Endothelial cell (in vitro differentiated cells): ENCODE measurements at places on chromosomes 16 and 17. TPM values are rescaled to one million over a fixed set of nuclear protein-coding genes. Genes with fewer than 3 reads are reported as not detected.

DNA sequence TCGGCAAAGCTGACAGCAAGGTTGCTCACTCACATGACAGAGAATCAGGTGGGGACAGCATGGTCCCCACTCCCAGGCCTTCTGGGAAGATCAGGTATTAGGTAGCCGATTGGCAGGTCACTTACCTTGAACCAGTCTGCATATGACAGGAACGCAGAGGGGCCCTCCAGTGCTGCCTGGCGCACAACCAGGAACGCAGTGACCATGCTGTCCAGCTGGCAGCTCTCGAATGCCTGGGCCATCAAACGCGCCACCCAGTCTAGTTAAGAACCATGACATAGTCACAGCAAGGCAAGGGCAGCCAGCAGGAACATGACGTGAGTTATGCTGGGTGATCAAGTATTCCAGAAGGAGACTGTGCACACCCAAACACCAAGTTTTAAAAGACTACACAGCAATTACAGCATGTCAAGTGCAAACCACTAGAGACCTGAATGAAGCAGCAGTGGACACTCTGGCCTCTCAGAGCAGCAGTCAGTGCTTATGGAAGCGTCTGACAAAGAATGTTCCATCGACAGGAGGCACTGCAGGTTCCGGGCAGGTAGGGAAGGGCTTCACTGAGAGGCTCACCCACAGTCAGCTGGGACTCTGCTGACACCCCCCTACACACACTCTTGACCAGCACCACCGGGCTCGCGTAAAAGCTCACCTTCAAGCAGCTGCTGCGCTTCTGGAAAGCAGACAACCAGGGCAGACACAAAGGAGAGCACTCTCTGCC is 25.0 kb downstream of the FANCA start:
- H3K36me3 ChIP-seq: peaks cover 15% of the 10 kb centered on the region
- H3K4me3 ChIP-seq: peak overlapping the region; percentile 48
- no peak overlapping the region for H3K27ac ChIP-seq
- DNase-seq: no peak
- peaks cover 1% of the 10 kb centered on the region for H3K27me3 ChIP-seq

SLC16A11 gene
- total RNA-seq: 0.33 TPM

GRCh38 chr16:65388592-65388991 is 266.7 kb upstream of the CDH11 start:
- no peak for DNase-seq
- H3K4me1 ChIP-seq: peaks cover 24% of the 10 kb centered on the region
- no peaks in the 10 kb centered on the region for H3K27me3 ChIP-seq
- no peak overlapping the region for H3K27ac ChIP-seq

MLKL gene
- 12.3 TPM for total RNA-seq

DNA sequence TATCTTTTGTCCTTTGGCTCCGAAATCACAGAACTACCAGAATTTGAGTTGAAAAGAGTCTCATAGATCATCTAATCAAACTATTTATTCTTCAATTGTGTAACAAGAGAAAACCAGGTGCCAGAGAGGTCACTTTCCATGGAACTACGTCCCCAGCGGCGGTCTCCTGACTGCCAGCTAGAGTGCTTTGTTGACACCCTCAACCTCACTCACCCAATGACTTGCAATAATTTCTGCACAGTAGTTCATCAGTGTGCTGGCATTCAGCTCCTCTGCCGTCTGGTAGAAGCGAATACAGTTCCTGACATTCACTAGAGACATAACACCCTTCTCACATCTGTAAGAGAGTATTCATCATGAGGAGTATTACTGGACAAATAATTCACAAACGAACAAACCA is 54.2 kb downstream of the ANKFY1 start:
- H3K36me3 ChIP-seq: peaks cover 33% of the 10 kb centered on the region
- H3K4me3 ChIP-seq: no peak overlapping the region
- H3K27me3 ChIP-seq: no peaks in the 10 kb centered on the region
- H3K4me1 ChIP-seq: peaks cover 6% of the 10 kb centered on the region
- no peak for DNase-seq

PRPF8 gene
- total RNA-seq: 295 TPM

TNP2 gene
- not detected for total RNA-seq

NPIPA2 gene
- total RNA-seq: 9.0 TPM

DNA sequence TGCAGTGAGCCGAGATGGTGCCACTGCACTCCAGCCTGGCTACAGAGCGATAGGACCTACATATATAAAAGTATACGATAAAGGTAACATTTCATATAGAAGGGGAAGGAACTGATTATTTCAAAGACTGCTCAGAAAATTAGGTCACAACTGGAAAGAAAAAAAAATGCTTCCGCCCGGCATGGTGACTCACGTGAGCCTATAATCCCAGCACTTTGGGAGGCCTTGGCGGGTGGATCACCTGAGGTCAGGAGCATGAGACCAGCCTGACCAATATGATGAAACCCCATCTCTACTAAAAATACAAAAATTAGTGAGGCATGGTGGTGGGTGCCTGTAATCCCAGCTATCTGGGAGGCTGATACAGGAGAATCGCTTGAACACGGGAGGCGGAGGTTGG is 7.8 kb downstream of the TEX14 start:
- no peak overlapping the region for H3K4me3 ChIP-seq
- H3K4me1 ChIP-seq: peaks cover 8% of the 10 kb centered on the region
- H3K36me3 ChIP-seq: no peaks in the 10 kb centered on the region
- DNase-seq: no peak
- H3K27ac ChIP-seq: no peak overlapping the region
- peaks cover 2% of the 10 kb centered on the region for H3K27me3 ChIP-seq

GRCh38 chr16:57127836-57128235 is 35.5 kb downstream of the CPNE2 start:
- H3K36me3 ChIP-seq: peaks cover 48% of the 10 kb centered on the region
- peak overlapping the region; percentile 7 for H3K27ac ChIP-seq
- H3K4me3 ChIP-seq: peak overlapping the region; percentile 29

DNA sequence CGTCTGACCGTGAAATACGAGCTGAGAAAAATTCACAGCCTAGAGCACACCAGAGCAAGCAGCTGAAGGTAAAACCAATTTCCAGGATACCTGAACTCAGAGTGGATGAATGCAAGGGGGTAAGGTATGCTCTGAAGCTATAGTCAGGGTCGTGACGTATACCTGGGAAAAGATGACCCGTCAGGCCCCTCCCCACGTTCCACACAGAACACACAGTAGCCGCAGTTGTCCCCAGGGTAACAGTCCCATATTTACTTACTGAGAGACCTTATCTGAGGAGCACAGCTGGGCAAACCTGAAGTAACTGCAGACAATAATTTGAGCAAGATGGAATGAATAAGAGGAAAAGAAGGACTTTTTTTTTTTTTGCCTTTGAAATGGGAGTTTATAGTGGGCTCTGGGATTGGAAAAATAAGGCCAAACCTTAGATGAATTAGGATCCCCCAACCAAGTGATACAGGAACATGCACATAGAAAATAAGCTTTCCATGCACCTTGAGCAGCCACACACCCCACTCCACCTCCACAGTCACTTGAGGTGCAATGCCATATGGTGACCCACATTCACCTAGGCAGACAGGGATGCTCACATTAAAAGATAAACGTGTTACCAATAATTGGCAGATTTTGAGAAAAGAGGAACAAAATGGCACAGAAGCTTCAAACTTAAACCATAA is 38.0 kb downstream of the ABCA6 start:
- H3K36me3 ChIP-seq: no peaks in the 10 kb centered on the region
- no peaks in the 10 kb centered on the region for H3K4me1 ChIP-seq
- no peak overlapping the region for H3K27ac ChIP-seq

- H3K27me3 ChIP-seq: peaks cover 4% of the 10 kb centered on the region
- H3K27ac ChIP-seq: no peak overlapping the region
- H3K4me1 ChIP-seq: no peaks in the 10 kb centered on the region
- no peak overlapping the region for H3K4me3 ChIP-seq
These were observed 44.9 kb upstream of the PIK3R6 start for GRCh38 chr17:8912084-8912981.

DNA sequence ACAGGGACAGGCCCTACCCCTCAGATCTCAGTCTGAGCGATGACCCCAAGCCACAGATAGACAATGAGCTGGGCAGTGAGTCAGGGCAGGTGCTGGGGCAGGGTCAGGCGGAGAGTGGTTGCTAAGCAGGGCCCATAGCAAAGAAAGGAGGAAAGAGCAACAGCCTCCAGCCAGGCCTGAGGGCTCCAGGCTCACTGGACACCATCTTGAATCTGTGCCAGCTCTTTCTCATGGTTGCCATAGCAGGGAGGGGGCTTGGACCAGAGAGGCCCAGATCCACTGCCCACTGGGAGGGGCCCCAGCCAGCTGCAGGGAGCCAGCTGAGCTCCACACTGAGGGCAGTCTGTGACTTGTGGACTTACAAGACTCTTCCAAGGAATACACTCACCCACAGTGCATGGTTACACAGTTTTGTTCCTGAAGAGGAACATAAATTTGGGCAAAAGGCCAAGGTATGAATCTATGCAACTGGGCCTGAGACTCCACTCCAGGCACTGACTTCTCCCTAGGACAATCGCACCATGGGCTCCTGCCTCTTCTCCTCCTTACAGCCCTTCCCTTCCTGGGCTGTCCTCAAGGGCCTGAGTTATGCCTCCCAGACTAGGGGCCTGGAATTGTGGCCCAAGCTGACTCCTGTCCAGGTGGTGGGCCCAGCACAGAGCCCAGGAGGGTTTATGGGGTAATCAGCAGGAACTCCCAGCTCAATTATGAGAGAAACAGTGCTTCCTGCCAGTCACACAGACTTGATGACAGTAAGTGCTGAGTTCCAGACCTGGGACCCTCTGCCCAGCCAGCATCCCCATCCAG is 59.9 kb downstream of the BEAN1 start:
- H3K27ac ChIP-seq: no peak overlapping the region
- no peaks in the 10 kb centered on the region for H3K36me3 ChIP-seq
- peaks cover 12% of the 10 kb centered on the region for H3K27me3 ChIP-seq
- peaks cover 36% of the 10 kb centered on the region for H3K4me1 ChIP-seq
- no peak for DNase-seq

DNA sequence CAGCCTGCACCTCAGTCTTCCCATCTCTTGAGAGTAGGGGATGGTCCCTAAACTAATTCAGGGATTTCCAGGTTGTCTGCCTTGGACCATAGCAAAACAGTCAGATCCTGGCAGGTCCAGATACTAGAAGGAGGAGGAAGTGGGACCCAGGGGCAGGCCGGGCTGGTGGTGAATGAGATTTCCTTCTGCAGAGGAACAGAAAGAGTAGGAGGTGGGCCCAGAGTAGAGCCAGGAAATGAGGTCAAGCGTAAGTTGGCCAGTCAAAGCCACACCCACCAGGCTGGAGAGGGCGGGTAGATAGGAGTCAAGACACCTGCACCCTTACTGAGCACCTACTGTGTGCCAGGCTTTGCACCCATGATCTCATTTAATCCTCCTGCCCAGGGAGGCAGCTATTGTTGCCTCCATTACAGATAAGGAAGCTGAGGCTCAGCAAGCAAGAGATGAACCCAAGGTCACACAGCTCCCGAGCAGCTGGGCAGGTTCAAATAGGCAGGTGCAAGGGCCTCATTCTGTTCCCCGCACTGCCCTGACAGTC is 2.6 kb downstream of the CDH5 start:
- DNase-seq: peak; percentile 40
- H3K4me1 ChIP-seq: peaks cover 72% of the 10 kb centered on the region
- H3K4me3 ChIP-seq: peak overlapping the region; percentile 96
- H3K36me3 ChIP-seq: peaks cover 55% of the 10 kb centered on the region
- peaks cover 34% of the 10 kb centered on the region for H3K27me3 ChIP-seq

CCDC154 gene
- total RNA-seq: 2.4 TPM

HOXB7 gene
- total RNA-seq: 3.6 TPM

- H3K4me3 ChIP-seq: no peak overlapping the region
- H3K27me3 ChIP-seq: no peaks in the 10 kb centered on the region
- H3K27ac ChIP-seq: no peak overlapping the region
- no peaks in the 10 kb centered on the region for H3K4me1 ChIP-seq
- no peak for DNase-seq
These were observed 29.4 kb upstream of the SLC13A2 start for GRCh38 chr17:28443901-28444638.

NAGS gene
- total RNA-seq: 1.2 TPM

- peaks cover 4% of the 10 kb centered on the region for H3K27me3 ChIP-seq
- no peaks in the 10 kb centered on the region for H3K4me1 ChIP-seq
- H3K36me3 ChIP-seq: no peaks in the 10 kb centered on the region
These were observed 135.2 kb downstream of the SHISA9 start for GRCh38 chr16:13036600-13036999.

DNA sequence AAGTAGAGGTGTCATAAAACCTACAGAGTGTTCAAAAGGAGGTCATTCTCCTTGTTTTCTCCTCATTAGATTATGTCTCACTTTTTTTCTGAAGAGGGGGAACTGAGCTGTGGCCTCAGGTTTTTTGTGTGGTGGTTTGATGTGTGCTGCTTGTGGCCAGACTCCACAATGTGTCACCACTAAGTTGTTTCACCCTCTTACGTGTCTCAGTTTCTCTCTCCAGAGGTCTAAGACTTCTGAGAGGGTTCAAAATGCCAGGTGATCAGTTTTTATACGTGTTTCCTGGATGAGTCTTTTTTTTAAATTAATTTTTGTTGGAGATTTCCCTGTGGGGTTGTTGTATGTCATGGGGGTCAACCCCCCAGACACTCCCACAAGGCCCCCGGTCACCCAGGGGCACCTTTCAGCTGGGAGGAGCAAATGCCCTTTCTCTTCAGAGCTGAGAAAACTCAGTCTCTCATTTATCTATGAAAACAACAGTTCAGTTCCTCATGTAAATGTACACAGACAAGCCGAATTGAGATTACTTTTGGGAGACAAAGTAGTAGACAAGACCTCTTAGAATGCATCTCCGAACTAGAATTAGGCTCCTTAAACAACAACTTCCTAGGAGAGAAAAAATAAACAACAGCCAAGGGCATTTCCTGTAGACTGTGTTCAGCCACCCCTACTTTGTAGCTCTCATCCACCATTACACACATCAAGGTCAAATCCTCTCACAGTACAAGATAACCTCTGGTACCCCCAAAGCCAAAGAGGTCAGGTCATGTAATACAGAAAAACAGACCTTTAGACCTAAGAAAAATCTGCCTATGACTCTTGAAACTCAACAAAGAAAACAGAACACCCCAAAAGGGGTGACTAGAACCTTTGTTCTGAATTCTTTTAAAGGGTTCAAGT is 23.9 kb upstream of the TMEM98 start:
- H3K4me1 ChIP-seq: peaks cover 14% of the 10 kb centered on the region
- H3K36me3 ChIP-seq: no peaks in the 10 kb centered on the region
- no peaks in the 10 kb centered on the region for H3K27me3 ChIP-seq
- no peak for DNase-seq
- no peak overlapping the region for H3K4me3 ChIP-seq

GRCh38 chr17:65163990-65164495 is 26.9 kb downstream of the RGS9 start:
- H3K27ac ChIP-seq: no peak overlapping the region
- H3K27me3 ChIP-seq: peaks cover 17% of the 10 kb centered on the region
- H3K4me1 ChIP-seq: peaks cover 10% of the 10 kb centered on the region
- DNase-seq: no peak
